ENCODE measurements at places on chromosomes 2 and 18. TPM values are rescaled to one million over a fixed set of nuclear protein-coding genes. Genes with fewer than 3 reads are reported as not detected.

Gene CNGA3
- total RNA-seq = not detected

Gene SPDYA
- total RNA-seq = 0.13 TPM

Gene TTR
- not detected for total RNA-seq

Gene MGAT4A
- 0.56 TPM for total RNA-seq

Gene GTF2A1L
- 0.13 TPM for total RNA-seq

Gene BMP10
- total RNA-seq = not detected

Gene ACTG2
- total RNA-seq = 3.5 TPM

Gene TSPYL6
- total RNA-seq = not detected

Gene DNAJC5G
- not detected for total RNA-seq

Gene NTSR2
- not detected for total RNA-seq

Gene XDH
- total RNA-seq = 0.52 TPM

Gene DPP4
- 13.3 TPM for total RNA-seq

Gene CRYBA2
- not detected for total RNA-seq

Gene C2orf80
- total RNA-seq = not detected

Gene GREB1
- 0.13 TPM for total RNA-seq

Gene RESP18
- total RNA-seq = not detected

Gene TUBA3E
- not detected for total RNA-seq

Gene ALK
- total RNA-seq = not detected

Gene PTPRN
- total RNA-seq = 22.6 TPM

Gene TCF23
- total RNA-seq = not detected

Gene ANKMY1
- total RNA-seq = 24.5 TPM

Gene KCNG3
- not detected for total RNA-seq

Gene GIGYF2
- total RNA-seq = 23.3 TPM

Gene CCBE1
- 34.5 TPM for total RNA-seq

Gene UNC80
- total RNA-seq = not detected

Gene ZAP70
- total RNA-seq = not detected

Gene POTEF
- not detected for total RNA-seq

Gene FKBP7
- total RNA-seq = 102 TPM

Gene AGXT
- total RNA-seq = not detected

Gene RNU2-63P
- total RNA-seq = not detected

Gene UGT1A4
- not detected for total RNA-seq

Gene ANKRD30B
- not detected for total RNA-seq

Gene PRKCE
- total RNA-seq = 5.4 TPM

Gene TMEM17
- 1.3 TPM for total RNA-seq

Gene CD207
- not detected for total RNA-seq

Gene SLC35F5
- total RNA-seq = 34.5 TPM

Gene SATB2
- 7.3 TPM for total RNA-seq

Gene GRB14
- total RNA-seq = not detected

Gene ARHGEF4
- 7.4 TPM for total RNA-seq

Gene ZRANB3
- 6.7 TPM for total RNA-seq

Gene MROH2A
- total RNA-seq = not detected

Gene RIT2
- total RNA-seq = not detected

Gene HJURP
- 8.4 TPM for total RNA-seq

Gene ADAM23
- total RNA-seq = 1.4 TPM

Gene MYO3B
- not detected for total RNA-seq

Gene EIPR1
- total RNA-seq = 37.5 TPM

Gene REG3A
- not detected for total RNA-seq

Gene ABCG5
- not detected for total RNA-seq

Gene GCG
- not detected for total RNA-seq

Data from epithelial cell of alveolus of lung (primary cell).